ENCODE measurements at places on chromosomes 13 and 19.
A peak's percentile ranks its signal among the peaks of the same experiment; 100 is the strongest.

GRCh38 chr13:38348861-38349389 is 726 bp upstream of the UFM1 start:
- no peak for DNase-seq

GRCh38 chr13:21657538-21657937 is 13.3 kb upstream of the FGF9 start:
- DNase-seq, result no peak

- no peak for DNase-seq
Observed at GRCh38 chr13:22789916-22790315, 390.9 kb upstream of the SGCG start.

GRCh38 chr13:39037410-39037879 is 444 bp downstream of the PROSER1 start:
- DNase-seq, result no peak

- no peak for DNase-seq
Observed at GRCh38 chr13:59345311-59345710, 818.4 kb downstream of the DIAPH3 start.

- no peak for DNase-seq
Observed at GRCh38 chr13:113220877-113221276, 11.5 kb downstream of the CUL4A start.

GRCh38 chr13:113489549-113490495 is 689 bp downstream of the DCUN1D2 start:
- DNase-seq, result no peak

DNA sequence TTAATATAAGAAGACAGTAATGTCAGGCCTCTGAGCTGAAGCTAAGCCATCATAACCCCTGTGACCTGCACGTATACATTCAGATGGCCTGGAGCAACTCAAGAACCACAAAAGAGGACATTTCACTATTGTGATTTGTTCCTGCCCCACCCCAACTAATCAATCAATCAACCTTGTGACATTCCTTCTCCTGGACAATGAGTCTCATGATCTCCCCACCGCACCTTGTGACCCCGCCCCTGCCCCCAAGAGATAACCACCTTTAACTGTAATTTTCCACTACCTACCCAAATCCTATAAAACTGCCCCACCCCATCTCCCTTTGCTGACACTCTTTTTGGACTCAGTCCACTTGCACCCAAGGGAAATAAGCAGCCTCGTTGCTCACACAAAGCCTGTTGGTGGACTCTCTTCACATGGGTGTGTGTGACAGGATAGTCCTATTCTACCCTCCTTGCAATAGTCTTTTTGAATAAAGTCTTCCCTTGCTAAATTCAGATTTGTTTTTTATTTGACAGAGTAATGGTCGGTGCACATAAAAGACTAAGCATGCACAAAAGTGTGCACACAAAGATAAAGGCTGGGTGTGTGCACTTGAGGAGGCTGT is 14.0 kb downstream of the CD70 start:
- DNase-seq, result no peak

DNA sequence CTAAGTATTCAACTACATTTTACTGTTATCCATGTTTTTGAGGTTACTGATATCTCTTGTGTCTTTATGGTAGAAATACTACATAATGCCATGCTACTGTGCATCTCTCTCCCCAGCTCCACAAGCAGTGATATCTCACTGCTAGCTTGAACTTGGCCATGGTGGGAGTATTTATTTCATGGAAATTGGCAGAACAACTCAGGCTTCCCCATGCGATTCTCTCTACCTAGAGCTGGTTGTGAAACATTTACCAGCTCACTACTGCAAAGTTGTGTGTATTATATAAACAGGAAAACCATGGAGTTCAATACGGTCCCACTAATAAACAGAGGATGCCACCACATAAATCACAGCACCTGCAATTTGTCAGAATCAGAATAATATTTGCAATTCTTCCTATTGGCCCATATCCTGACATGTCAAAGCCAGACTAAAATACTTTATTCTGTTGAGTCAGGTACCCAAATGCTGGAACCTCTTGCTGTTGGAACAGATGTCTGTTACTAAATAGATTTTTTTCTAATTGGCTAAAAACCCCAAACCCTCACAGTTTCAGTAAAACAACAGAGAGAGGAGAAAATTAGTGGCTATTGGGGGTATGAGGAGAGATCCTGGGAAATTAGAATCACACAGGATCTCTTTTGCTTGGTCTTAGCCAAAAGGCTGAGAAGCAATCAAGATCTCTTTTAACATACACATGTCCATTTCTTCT is 91.4 kb upstream of the SLC10A2 start:
- DNase-seq, result no peak

- DNase-seq, result peak; percentile 53
Observed at GRCh38 chr13:113618455-113618854, 33.9 kb downstream of the TFDP1 start.

- DNase-seq, result no peak
Observed at GRCh38 chr19:41427647-41428480, 690 bp upstream of the B3GNT8 start.

DNA sequence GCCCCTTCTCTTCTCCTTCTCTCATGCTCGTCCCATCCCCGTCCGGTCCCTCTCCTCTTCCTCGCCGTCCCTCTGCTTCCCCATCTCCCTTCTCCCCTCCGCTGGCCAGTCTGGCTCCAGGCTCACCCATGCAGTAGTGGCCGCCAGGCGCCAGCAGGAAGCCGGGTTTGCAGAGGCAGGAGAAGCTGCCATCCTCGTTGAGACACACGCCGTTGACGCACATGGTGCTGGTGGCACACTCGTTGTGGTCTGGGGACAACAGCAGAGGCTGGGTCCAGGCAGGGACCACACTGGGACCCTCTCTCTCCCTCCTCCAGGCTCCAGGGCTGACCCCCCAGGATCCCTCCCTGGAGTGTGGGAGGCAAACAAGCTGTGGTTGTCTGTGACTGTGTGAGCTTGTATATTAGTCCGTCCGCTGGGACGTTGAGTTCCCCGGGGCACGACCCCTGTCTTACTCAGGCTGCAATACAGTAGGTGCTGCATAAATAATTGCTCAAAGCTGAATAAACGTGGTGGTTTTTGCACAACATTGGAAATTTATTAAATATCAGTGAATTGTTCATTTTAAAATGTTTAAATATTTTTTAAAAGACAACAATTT is 16.4 kb downstream of the FBN3 start:
- DNase-seq, result no peak

DNA sequence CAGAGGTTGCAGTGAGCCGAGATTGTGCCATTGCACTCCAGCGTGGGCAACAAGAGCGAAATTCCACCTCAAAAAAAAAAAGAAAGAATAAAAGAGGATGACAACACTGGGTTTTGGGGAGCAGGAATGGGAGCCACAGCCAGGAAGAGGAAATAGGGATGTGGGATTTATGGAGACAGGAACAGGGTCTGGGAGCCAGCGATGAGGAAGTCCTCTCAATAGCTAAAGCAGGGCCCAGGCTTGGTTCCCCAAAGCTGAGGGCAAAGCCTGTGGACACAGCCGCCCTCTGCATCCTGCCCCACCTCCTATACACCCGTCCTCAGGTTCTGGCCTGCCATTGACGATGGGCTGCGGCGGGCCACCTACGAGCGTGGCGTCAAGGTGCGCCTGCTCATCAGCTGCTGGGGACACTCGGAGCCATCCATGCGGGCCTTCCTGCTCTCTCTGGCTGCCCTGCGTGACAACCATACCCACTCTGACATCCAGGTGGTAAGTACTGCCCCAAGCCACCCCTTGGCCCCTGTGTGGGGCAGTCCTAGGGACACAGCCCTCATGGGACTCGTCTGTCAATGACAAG is 13.6 kb downstream of the HIPK4 start:
- DNase-seq, result no peak

GRCh38 chr13:102586615-102587014 is 10.2 kb upstream of the TPP2 start:
- no peak for DNase-seq

DNA sequence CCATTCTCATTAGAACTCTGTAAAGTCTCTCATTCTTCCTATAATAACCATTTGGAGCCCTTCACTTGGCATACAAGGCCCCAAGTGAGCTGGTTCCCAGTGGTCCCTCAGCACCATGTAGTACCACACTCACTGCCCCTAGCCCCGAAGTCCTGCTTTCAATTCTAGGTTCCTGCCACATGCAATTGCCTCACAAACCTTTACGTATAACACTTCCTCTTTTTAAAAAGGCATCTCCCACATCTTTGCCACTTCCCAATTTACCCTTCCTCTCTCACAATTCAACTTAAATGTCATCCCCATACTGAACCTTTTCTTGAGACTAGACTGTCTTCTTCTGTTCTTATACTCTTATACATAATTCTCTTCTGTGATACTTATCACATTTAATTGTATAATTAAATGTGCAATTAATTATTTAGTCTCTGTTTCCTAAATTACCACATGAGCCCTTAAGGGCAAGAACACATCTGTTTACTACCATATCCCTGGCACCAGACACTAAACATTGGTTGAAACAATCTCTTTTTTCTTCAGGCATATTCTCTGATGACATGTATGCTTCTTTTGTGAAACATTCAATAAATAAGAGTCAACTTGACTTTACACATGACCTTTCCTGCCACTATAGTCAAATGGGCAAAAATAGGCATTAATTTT is 304.0 kb downstream of the SPRY2 start:
- peak; percentile 51 for DNase-seq

DNA sequence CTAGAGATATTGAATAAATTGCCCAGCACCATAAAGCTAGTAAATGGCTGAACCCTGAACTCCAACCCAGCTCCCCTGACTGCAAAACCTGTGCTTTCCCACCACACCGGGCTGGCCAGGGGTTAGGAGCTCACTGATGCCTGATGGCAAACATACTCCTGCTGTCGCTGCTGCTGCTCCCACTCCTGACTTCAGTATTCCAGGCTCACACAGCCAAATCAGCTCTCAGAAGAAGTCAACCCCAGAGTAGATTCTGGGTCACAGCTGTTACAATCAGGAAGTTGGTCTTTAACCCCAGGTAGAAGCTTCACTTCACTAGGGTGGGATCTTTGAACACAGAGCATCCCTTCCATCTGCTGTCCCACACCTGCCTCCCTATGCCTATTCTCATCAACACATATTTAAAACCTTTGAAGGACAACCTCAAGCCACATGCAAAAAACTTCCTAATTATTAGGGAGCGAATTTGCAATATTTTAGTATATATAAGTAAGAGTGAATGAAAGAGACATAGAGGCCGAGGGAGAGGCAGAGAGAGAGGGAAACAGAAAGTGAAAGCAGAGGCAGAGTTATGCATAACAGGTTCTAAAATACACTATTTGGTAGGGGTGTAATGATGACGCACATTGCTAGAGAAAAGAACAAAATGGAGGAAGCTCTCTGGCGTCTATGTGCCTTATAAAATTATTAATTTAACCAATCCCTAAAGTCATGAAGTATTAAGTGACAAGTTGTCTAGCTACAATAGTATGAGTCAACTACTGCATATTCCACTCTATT is 99.4 kb upstream of the SERP2 start:
- DNase-seq, result no peak

- no peak for DNase-seq
Observed at GRCh38 chr19:4016903-4017638, 9.5 kb downstream of the PIAS4 start.

- DNase-seq, result no peak
Observed at GRCh38 chr13:51385114-51385513, 45.6 kb downstream of the SERPINE3 start.

GRCh38 chr13:25725104-25725503 is 326.7 kb downstream of the SHISA2 start:
- no peak for DNase-seq

- DNase-seq, result no peak
Observed at GRCh38 chr19:13176345-13176744, 26.1 kb downstream of the IER2 start.

DNA sequence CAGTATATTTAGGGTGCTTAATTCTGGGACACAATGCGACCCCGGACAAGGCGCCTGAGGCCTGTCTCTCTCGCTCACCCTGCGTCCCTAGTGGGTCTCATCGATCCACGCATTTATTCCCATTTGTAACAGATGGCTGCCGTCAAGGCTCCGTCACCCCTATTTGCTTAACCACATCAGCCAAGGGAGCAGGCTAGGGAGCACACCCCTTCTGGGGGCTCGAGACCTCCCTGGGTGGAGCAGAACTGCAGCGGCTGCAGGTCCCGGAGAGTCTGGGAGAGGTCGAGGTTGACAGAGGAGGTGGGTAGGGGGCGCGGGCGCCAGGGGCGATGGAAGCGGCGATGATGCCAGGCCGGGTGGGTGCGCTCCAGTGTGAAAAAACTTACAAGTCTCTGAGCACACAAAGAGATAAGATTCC is 507 bp downstream of the ALG5 start:
- peak; percentile 59 for DNase-seq

DNA sequence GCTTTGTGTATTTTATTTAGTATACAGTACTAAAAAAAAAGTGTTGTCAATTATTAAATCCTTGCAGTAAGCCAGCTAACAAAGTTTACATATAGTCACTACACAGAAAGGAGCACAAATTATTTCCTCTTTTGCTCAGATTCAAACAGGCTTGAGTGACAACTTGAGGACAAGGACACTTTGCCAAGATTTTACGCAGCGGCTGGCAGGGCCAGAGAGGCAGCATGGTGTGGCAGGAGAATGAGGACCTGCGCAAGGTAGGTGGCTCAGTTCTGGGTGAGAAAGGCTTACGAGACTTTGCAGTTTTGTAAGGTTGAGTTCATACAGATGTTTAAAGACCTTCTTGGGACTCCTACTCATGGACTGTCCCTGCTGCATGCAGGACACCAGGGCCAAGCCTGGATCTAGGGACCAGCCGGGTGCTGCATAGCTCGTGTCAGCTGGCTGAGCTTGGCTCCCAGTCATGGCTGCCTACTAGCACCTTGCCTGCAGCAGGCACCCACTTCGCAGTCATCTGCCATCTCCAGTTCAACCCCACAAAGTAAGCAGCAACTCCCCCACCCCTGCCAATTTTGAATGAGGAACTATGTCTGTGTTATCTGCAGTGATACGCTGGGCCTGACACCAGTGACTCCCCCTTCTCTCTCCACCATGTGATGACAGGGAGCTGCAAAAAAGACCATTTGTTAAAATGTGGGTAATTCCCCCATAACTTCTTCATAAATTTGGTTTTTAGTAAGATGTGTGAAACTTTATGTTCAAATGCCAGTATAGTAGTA is 3.7 kb upstream of the TUBA3C start:
- no peak for DNase-seq

DNA sequence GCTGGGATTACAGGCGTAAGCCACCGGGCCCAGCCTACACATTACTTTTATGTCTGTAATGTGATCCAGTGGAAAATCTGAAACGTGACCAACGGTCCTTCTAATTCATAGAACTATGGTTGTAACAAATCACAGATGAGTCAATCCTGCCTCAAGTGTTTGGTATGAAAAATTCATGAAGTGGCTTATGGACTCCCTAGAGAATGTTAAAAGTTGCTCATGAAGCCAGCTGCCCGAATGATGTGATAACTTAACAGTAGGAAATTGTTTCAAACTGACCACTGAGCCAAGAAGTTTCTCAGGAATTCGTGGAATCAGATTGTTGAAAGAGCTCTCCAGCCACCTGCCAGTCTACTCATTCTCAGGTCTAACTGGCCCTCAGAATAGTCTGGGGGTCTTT is 59.4 kb upstream of the FARP1 start:
- DNase-seq, result no peak

GRCh38 chr19:43028866-43029265 is 2.6 kb upstream of the PSG11 start:
- no peak for DNase-seq

- DNase-seq, result no peak
Observed at GRCh38 chr13:91406619-91407018, 8.2 kb downstream of the GPC5 start.
